ENCODE measurements at places on chromosomes 1 and 21.

DNA sequence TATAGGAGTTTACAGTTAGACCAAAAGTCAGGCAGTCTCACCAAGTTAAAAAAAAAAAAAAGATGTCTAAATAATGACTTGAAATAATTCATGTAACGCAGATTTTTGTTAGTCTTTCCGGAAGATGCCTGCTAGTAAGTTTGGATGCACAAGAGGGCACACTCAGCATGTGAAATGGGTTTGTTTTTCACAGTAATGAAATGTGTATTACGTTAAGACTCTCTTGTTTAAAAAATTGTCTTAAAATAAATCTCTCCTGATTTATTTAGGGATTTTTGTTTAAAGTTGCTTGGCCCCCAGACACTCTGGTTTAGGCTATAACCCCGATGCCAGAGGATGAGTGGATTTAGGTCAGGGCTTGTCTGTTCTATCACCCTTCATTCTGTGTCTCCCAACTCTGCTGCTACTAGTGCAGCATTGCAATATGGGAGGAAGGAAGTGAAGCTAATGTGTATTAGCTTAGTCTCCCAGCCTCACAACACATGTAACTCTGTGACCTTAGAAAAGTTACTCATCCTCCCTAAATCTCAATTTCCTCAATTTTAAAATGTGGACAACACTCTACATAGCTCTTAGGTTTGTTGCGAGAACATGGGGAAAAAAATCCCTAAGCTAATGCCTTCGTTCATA lies 25.7 kb downstream of the CTH start:
- no peak for DNase-seq

DNA sequence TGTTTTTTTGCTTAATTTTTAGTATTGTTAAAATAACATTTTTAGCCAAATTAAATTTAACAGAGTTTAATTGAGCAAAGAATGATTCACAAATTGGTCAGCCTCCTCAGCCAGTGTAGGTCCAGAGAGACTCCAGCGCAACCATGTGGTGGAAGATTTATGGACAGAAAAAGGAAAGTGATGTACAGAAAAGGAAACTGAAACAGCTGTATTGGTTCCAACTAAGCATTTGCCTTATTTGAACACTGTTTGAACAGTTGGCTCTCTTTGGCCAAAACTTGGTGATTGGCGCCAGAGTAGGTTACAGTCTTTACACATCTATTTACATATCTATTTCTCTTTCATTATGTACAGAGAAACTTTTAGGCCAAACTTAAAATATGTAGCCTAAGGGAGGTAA lies 19.4 kb downstream of the RPS6KC1 start:
- no peak for DNase-seq

GRCh38 chr1:192506741-192507155 lies 68.8 kb upstream of the RGS1 start:
- DNase-seq, result no peak

GRCh38 chr21:32018381-32018780 lies 145.6 kb downstream of the HUNK start:
- no peak for DNase-seq

GRCh38 chr1:20735581-20736111 lies 3.1 kb upstream of the SH2D5 start:
- DNase-seq, result no peak

- no peak for DNase-seq
Observed at GRCh38 chr1:180435566-180435965, 66.8 kb downstream of the ACBD6 start.

DNA sequence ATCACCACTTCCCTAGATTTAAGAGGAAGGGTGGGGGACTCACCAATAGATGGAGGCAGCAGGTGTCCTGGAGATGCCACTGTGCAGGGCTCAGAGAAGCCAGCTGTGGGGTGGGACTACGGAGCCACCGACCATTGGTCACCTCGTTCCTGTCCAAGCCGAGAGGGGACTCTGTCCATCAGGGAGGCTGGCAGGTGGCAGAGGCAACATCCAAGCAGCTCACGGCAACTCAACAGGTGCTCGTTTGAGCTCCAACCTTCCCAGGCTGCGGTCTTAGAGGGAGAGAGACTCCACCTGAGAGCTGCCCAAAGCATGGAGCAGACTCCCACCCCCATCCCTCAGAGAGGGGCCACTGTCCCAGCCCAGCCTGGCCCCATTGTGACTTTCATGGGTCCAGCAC lies 71.4 kb downstream of the IGSF21 start:
- DNase-seq, result no peak

DNA sequence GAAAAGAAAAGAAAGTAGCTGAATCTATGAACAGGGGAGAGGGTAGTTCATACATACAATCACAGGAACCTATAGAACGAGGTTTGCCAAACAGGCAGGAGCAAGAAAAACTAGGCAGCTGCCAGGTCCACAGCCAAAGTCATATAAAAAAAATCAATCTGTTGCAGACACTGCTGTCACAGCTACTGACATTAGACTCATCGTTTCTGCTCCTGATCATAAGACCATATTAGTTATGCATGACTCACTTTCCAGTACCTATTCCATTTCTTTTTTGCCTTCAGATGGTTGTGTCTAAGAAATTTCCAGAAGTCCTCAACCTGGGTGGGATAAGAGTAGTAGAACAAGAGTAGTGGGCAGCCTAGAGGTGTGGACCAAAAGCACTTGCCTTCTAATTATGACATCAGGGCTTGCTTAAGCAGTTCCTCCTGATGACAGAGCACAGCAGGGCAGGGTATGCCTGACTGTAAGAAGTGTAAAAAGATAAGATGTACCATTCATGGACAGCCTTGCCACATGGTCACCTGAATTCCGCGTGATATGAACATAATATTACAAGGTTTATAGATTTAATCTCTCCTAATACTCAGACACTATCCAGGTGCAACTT lies 323.2 kb upstream of the SGIP1 start:
- no peak for DNase-seq

DNA sequence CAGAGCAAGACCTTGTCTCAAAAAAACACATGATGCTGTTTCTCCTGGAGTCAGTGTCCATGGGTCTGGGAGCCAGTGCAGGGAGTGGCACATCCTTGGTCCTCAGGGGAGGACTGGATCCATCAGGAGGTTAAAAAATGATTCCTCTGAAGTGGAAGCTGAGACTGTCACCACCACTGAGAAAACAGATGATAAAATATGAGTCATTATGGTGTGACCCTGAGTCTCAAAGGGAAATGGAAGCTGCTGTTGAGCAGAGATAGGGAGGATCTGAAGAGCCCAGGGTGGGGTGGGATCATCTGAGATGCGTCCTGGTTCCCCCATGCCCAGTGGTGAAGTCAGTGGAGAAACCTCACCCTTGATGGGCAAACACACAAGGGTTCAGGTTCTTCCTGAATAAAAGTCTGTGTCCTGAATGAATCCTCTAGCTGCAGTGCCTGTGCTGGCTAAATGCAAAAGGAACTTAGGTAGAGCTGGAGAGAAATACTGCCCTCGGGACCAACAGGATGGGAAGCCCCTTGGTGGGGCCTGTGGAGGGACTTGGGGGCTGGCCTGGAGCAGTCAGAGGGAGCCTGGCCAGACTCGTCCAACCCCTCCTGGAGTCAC lies 61.6 kb upstream of the TENT5B start:
- DNase-seq, result no peak

- no peak for DNase-seq
Observed at GRCh38 chr1:2412773-2413494, 570 bp upstream of the PEX10 start.

- no peak for DNase-seq
Observed at GRCh38 chr1:173427146-173428054, 49.7 kb upstream of the PRDX6 start.

- peak; percentile 60 for DNase-seq
Observed at GRCh38 chr1:55071477-55071876, 32.1 kb downstream of the PCSK9 start.

DNA sequence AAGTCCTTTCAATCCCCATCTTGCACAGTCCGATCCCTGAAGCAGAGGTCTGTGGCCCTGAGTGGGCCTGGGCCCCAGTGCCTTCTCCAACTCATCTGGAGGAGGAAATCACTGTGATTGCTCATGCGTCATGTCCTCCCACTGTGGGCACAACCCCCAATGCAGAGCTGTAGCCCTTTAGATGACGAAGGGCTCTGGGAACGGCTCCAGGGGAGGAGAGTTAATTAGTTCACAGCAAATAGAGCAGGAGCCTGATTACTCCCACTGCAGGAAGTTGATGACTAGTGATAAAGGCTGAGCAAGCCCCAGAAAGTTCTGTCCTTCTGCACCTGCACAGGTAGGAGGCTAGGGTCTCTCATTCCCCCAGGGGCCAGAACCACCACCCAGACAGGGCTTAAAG lies 111.5 kb downstream of the CCDC185 start:
- no peak for DNase-seq

DNA sequence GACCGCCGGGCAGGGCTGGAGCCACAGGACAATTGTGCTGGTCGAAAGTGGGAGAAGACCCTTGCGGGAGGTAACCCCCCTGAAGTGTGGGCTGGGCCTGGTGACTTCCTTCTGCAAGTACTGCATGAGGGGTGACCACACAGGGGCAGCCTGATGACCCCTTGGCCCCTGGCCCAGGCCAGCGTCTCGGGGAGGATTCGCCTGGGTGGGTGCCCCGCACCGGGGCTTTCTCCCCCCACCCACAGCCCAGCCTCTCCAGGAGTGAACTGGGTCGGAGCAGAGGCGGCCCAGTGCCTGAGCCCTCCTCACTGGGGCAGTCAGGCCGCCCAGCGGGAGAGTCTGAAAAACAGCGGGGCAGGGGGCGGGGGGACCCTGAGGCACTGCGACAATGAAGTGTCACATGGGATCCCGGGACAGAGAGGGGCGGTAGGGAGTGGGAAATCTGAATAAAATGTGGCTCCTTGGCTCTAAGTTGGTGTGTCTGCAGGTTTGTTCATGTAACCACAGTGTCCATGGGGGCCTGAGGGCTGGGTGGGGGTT lies 1.6 kb upstream of the DNMT3L start:
- peak; percentile 87 for DNase-seq

- no peak for DNase-seq
Observed at GRCh38 chr1:224872832-224873433, 56.5 kb upstream of the DNAH14 start.

- peak; percentile 41 for DNase-seq
Observed at GRCh38 chr21:38434913-38435533, 63.3 kb downstream of the ERG start.

DNA sequence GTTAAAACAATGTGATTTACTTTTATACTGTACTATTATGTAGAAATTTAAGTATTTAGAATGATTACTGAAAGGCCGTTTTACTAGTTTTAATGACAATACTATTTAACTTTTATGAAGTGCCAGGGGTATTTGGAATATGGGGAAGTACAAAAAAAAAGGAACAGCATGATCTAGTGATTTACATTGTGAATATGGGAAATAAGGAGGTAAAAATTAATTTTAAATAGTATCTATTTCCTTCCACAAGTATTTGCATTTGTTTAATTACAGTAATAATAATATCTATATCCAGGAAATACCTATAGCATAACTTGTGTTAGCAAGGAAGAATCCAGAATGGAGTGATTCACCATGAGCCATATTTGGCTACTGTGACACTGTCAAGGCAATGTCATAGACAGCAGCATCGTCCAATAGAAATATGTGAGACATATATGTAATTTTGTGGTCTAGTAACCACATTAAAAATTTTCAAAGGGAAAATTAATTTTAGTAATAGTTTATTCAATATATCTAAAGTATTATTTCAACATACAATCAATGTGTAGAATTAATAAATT lies 22.0 kb downstream of the CNST start:
- DNase-seq, result no peak

GRCh38 chr1:10586125-10586524 lies 111.4 kb downstream of the PEX14 start:
- DNase-seq, result no peak

DNA sequence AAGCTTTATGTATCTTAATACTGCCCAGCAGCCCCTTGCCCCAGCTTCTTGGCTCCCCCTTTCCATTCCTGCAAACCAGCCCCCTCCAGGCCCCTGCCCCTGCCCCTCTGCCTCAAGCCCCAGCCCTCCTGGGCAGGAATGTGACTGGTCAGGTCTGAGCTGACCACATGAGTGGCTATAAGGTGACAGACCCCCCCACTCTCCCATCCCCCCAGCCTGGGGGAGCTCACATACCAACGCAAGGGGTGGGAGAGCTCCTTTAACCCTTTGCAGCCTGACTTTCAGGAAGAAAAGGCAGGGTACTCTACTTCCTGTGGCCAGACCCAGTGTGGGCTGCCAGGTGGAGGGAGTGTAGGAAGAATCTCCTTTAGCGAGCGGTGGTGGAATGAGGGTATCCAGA lies 33.2 kb downstream of the AHDC1 start:
- no peak for DNase-seq

DNA sequence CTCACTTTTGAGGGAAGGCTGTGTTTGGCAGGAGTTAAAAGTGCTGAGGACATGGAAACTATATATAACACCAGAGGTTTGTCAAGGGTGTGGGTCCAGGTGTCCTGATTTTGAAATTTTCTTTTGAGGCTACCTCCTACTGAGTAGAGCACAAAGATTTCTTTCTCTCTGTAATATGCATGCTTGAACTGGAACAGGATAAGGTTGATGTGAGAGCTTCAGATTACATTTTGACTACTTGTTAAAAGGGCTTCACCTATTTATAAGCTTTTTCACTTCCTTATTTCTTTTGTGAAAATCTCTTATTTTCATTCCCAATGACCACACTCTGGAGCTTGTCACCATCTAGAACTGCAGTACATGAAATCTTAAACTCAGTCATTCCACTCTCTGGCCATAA lies 59.8 kb upstream of the PLA2G4A start:
- DNase-seq, result no peak

- DNase-seq, result no peak
Observed at GRCh38 chr1:27980216-27980845, 20.6 kb downstream of the XKR8 start.

- no peak for DNase-seq
Observed at GRCh38 chr1:50427818-50428779, 4.9 kb upstream of the DMRTA2 start.

- no peak for DNase-seq
Observed at GRCh38 chr1:217062586-217062985, 339.4 kb upstream of the ESRRG start.

DNA sequence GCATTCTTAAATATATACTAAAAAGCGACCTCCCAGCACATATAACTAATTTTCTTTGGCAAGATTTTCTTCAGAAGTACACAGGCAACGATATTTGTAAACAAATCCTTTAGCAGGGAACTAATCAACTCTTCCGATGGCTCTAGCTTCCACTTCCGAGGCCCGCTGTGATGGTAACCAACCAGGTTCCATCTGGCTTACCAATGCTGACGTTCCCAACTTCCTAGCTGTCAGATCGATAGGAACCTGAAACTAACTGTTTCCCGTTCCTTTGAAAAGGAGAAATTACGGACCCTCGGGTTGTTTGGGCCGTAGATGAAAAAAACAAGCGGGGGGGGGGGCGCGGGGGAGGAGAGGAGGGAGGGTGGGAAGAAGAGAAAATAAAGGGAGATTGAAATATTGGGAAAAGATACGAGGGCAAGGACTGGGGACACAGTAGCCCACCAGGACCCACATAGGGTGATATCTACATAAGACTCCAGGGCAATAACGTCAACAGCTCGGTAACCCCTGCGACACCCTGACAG lies 513 bp downstream of the GTF2B start:
- no peak for DNase-seq
